ENCODE measurements at places on chromosomes 12 and 14. TPM values are rescaled to one million over a fixed set of nuclear protein-coding genes. Genes with fewer than 3 reads are reported as not detected.

TSHR gene
- polyA plus RNA-seq, result 0.36 TPM

SLC39A5 gene
- 4.0 TPM for polyA plus RNA-seq

RERGL gene
- polyA plus RNA-seq, result 0.17 TPM

CLEC4D gene
- polyA plus RNA-seq, result 0.30 TPM

DNA sequence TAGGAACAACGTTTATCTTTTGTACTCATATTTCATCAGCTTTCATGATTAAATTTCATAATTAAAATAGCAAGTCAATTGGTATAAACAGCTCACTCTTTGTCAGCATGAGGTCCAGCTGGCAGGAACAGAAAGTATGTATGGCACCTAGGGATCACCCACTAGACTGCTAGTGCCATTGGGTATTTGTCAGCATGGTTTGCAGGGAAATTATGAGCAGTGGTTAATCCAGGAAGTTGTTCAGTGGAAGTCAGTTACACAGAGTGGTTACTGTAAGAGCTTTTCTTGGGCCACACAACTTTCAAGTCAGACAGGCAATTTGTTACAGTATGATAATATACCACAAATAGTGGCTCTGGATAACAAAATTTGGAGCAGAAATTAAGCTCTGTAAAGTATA is 340.3 kb upstream of the RGS6 start:
- no peak for DNase-seq

DNA sequence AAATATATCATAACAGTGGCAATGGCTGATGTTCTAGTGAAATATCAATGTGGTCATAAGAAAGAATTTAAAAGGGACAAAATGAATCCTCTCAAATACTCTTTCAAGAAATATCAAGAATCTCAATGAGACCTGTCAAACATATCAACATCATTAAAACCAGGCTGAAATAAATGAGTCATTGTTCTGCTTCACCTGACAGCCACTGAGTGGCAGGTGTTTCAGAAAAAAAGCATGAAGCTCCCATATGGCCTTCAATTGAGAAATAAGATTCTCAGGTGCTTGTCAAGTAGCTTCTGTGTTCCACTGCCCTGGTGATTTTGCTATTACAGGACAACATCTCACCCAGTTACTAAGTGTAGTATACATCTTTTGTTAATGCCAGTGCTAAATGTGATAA is 21.5 kb downstream of the ANAPC5 start:
- no peak for DNase-seq

DNA sequence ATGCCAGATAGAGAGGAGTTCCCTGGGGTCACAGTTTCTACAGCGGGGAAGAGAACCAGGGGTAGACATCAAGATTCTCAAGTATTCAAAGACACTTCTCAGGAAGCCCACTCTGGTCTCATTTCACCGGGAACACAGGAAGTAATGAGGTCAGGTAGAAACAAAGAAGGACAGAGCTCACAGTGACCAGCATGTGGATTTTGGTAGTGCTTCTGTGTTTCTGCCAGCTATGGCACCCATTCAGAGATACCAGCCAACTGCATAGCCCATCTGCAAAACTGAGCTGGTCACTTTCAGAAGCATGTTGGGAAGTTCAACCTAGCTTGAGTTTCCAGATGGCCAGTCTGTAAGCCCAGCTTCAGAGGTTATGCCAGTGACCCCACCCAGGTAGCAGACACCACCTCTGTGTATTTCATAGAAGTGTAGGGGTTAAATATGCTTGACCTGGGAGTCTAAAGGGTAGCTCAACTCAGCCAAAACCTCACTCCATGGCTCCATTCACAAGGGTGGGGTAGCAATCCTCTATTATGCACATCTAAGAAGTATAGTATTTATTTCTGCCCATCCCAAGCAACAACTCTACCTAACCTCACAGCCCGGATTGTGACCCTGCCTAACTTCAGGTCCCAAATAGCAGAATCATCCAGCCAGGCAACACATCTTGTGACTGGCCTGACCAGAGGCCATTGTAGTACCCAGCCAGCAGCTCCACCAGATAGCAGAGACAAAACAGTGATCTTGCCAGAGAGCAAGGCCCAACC is 33.9 kb downstream of the A2M start:
- no peak for DNase-seq

DNA sequence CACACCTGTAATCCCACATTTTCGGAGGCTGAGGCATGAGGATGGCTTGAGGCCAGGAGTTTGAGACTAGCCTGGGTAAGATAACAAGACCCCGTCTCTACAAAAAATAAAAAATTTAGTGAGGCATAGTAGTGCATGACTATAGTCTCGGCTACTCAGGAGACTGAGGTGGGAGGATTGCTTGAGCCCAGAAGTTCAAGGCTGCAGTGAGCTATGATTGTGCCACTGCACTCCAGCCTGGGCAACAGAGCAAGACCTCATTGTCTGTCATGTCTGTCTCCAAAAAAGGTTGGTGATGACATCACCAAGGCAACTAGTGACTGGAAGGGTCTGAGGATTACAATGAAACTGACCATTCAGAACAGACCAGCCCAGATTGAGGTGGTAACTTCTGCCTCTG is 83.5 kb upstream of the COCH start:
- DNase-seq, result no peak

- DNase-seq, result no peak
Observed at GRCh38 chr12:103964805-103965204, 867 bp upstream of the TDG start.

- DNase-seq, result no peak
Observed at GRCh38 chr14:34628681-34629135, 1.2 kb downstream of the SNX6 start.

GRCh38 chr12:76020281-76020680 is 11.3 kb downstream of the PHLDA1 start:
- no peak for DNase-seq

- DNase-seq, result no peak
Observed at GRCh38 chr14:40119765-40120164, 687.5 kb upstream of the FBXO33 start.

- no peak for DNase-seq
Observed at GRCh38 chr12:50196537-50196936, 29.4 kb upstream of the CERS5 start.

- no peak for DNase-seq
Observed at GRCh38 chr14:100715803-100716202, 10.9 kb upstream of the DLK1 start.

GRCh38 chr14:28220391-28220790 is 546.2 kb upstream of the FOXG1 start:
- DNase-seq, result no peak

GRCh38 chr12:28543021-28543890 is 353.0 kb downstream of the CCDC91 start:
- no peak for DNase-seq

All from left lung (tissue), 14 donors.